ENCODE measurements at places on chromosomes 5 and 9.

- DNase-seq, result peak; percentile 4
Observed at GRCh38 chr5:16615741-16616535, 859 bp downstream of the RETREG1 start.

DNA sequence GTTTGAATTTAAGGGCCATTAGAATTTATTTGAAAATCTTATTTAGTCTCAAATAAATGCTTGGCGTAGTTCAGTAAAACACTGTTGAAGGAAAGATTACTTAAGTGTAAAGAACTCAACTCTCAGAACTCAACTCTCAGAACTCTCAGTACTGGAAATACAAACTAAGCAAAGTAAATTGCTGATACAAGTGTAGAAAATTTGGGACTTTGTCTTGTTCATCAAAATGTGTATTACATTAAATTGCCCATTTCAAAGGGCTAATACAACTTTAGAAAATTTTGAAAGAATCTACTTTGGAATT, 99.4 kb downstream of the CSNK1G3 start:
- no peak for DNase-seq

GRCh38 chr9:21728781-21729180, 73.7 kb upstream of the MTAP start:
- DNase-seq, result no peak

GRCh38 chr5:176716320-176716719, 69.0 kb downstream of the TSPAN17 start:
- no peak for DNase-seq

DNA sequence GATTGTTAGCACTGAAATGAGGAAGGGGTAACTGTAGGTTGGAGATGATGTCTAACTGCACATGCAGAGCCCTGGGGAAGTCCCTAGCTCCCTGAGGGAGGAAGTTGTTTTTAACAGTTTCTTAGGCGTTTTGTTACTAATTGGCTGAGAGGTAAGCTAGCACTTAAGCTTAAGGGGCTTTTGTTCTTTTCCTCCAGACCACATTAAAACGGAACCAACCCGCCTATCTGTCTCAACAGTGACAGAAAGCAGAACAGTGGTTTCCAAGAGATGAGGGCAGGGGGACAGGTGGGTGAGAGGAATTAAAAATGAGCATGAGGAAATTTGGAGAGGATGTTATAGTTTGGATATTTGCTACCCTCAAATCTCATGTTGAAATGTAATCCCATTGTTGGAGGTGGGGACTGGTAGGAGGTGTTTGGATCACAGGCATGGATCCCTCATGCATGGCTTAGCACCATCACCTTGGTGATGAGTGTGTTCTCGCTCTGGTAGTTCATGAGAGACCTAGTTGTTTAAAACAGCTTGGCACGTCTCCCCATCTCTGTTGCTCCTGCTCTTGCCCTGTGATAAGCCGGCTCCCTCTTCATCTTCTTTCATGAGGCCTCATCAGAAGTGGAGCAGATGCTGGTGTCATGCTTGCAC, 38.9 kb downstream of the LYRM7 start:
- peak; percentile 84 for DNase-seq

GRCh38 chr9:8284884-8285283, 485.3 kb upstream of the DMAC1 start:
- no peak for DNase-seq

- DNase-seq, result no peak
Observed at GRCh38 chr5:82938901-82939725, 138.1 kb downstream of the TMEM167A start.

- peak; percentile 9 for DNase-seq
Observed at GRCh38 chr9:101977614-101978210, 239.3 kb upstream of the GRIN3A start.

DNA sequence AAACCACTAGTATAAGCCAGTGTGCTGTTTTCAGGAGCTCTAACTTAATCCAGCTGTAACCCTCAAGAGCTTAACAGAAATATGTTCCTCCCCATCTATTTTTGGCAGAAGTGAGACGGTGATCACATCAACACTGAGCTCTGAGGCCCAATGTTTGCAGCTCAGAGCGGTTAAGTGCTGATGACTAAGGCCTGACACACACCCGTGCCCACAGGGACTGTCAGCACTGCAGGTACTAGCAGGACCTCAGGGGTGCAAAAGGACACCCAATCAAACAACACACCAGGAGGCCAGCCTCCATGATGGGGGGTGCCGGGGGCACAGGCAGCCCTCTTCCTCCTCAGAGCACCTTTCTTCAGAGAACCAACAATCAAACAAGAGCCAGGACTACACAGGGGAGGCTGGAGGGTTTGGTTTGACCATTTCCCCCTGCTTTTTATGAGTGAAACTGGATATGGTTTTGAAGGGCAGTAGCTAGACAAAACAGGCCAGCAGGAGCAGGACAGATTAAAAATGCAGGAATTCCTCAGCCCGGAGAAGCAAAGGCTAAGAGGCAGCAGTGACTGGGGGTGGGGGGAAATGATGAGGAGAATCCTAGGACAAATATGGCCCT, 61.3 kb downstream of the RAPGEF1 start:
- peak; percentile 82 for DNase-seq

GRCh38 chr9:137545123-137545522, 5.1 kb downstream of the PNPLA7 start:
- no peak for DNase-seq

- DNase-seq, result no peak
Observed at GRCh38 chr9:3323714-3324113, 202.1 kb downstream of the RFX3 start.

DNA sequence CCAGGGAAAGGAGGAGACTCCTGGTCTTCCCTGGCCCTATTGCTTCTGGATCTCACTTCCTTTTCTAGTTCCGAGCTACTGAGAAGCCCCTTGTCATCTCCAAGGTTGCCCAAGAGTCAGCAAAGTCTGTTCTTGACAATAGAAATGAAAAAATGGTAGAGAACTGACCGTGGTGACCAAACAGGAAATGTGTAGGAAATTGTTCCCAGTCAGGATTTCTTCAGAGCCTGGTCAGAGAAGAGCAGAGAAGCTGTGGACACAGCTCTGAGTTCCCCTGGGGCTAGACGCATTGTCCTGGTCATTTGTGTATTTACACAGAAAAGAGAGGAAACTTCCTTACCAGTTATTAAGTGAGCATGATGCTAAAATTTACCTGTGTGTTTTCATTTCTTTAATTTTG, 35.6 kb downstream of the S1PR3 start:
- DNase-seq, result no peak

- no peak for DNase-seq
Observed at GRCh38 chr9:124562328-124562727, 55.1 kb upstream of the NR5A1 start.

- no peak for DNase-seq
Observed at GRCh38 chr9:99628285-99628684, 193.4 kb upstream of the NR4A3 start.

DNA sequence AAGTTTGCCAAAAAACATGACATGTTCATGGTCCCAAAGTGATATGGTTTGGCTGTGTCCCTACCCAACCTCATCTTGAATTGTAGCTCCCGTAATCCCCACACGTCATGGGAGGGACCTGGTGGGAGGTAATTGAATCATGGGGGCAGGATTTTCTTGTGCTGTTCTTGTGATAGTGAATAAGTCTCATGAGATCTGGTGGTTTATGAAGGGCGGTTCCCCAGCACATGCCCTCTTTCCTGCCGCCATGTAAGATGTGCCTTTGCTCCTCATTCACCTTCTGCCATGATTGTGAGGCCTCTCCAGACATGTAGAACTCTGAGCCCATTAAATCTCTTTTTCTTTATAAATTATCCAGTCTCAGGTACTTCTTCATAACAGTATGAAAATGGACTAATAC, 322.1 kb downstream of the MED10 start:
- no peak for DNase-seq

DNA sequence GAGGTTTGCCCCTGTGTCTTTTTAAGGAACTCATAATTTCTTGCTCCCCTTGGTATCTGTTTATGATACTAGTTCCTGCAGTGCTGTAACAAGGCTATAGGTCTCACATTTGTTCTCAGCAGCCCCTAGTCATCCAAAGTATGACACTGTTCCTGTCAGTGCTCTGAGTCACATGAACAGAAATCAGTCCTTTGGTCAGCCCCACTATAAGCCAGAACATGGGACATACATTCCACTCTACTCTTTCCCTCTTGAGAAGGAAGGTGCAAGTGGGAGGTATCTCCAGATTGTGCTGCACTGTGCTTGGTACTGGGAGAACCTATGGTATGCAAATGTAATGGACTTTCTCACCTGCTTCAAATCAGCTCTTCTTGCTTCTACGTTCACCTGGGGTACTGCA, 87.0 kb downstream of the IARS1 start:
- DNase-seq, result no peak

GRCh38 chr5:134874831-134875655, 872 bp downstream of the TXNDC15 start:
- DNase-seq, result peak; percentile 36

DNA sequence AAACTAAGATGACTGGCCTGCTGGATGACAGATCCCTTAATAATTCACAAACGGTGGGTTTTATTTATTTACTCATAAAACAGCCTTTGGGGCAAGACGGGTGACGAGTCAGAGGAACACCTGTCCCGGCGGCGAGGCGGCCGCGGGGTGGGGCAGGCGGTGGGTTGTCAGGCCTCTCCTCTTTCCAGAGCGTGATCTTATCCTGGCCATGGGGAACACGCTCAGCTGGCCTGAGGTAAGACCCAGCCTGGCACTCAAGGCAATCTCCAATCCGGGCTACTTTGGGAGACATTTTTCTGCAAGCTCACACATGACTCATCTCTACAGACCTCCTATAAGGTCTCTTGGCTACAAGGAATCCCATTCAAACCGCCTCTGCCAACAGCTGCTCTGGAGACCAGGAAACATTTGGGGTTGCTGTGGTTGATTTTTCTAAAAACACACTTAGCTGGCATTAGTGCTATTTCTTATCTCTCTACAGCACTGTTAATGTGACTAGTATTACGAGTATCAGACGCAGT, 6.3 kb downstream of the RAPGEF1 start:
- peak; percentile 61 for DNase-seq

GRCh38 chr5:176406436-176407052, 9.8 kb downstream of the CLTB start:
- no peak for DNase-seq

DNA sequence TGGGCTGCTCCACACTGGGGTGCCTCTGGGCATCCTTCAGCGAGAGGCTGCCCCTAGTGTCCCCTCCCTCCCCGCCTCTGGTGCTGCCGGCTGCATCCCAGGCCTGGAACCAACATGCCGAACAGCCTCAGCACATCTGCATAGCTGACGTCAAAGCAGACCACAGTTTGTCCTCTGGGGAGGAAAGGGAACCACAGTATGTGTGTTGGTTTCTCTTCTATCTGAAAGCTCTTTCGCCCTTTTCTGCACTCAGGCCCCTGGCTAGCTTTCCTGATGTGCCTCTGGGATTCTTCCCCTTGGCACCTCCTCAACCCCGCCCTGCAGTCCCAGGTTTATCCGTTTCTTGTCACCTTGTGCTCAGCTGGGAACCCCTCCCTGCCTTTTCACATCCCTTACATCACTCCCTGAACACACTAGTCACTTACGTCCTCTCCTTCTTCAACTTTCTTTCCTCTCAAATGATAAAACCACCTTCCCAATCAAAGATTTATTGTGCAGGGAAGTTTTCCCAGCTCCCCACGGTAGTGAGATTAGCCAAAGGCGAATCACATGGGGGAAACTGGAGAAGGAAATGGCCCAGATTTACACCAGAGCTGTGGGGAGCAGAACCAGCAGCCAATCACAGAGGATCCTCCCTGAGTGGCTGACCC, 35.5 kb upstream of the B4GALT1 start:
- peak; percentile 25 for DNase-seq

DNA sequence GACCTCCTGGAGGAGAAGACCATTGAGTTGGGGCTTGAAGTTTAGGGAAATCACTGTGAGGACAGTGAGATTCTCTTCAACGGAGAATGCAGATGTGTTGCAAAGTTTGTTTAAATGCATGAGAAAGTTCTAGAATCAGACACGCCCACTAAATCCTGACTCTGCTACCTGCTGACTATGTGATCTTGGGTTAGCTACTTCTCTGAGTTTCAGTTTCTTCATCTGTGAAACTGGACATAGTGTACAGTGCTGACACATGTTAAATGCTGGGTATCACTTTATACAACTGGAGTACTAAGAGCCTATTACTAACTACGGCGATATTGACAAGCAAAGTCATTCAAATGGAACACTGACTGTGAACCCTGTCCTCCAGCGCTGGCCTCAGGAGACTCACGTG, 255.5 kb downstream of the HSPA4 start:
- DNase-seq, result no peak

DNA sequence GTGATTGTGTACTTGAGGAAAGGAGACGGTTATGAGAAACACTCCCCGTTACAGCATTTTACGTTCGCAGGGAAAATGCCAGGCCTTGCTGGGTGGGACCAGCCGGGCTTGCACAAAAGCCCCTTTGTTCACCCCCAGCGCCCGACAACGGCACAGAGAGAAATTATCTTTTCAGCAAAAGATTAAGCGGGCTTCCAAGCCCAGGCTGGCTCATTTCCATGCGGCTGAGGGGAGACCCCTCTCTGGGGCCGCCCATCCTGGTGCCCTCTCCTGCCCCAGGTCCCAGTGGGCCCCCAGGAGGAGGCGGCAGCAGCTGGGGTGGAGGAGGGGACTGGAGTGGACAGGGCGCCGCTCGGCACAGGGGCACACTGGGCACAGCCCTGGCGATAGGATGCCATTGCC, 50.8 kb upstream of the NOTCH1 start:
- DNase-seq, result no peak

- DNase-seq, result no peak
Observed at GRCh38 chr5:169668732-169669131, 31.7 kb downstream of the DOCK2 start.

GRCh38 chr5:56705217-56705616, 110.1 kb upstream of the MAP3K1 start:
- DNase-seq, result no peak

GRCh38 chr5:10912435-10912834, 151.4 kb upstream of the DAP start:
- no peak for DNase-seq

- DNase-seq, result no peak
Observed at GRCh38 chr9:86734771-86735170, 212.5 kb downstream of the GAS1 start.

DNA sequence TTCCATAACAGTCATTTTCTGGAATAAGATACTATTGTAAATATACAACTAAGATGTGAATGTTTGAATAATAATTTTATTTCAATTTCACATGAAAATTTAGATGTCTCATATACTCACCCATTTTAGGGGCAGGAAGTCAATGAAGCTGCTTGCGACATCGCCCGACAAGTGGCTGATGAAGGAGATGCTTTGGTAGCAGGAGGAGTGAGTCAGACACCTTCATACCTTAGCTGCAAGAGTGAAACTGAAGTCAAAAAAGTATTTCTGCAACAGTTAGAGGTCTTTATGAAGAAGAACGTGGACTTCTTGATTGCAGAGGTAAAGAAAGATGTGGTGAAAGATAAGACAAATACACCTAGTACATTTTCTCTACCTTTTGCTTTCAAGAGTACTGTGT, 8.6 kb downstream of the BHMT start:
- no peak for DNase-seq

DNA sequence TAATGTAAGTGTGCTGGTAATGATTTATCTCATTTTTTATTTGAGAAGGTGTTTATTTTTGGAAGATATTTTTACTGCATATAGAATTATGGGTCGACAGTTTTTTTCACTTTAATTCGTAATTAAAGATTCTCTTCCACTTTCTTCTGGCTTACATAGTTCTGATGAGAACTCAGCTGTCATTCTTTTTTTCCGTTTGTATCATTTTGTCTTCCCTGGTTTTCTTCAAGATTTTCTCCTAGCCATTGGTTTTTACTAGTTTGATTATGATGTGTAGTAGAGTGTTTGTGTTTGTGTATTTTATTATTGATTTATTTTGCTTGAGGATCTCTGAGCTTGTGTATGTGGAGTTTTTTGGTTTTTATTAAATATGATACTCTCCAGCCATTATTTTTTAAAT, 21.7 kb downstream of the SLF1 start:
- DNase-seq, result no peak

- DNase-seq, result no peak
Observed at GRCh38 chr5:111143910-111144309, 51.8 kb downstream of the WDR36 start.

All from CD4-positive, alpha-beta T cell treated with Interleukin-21 for 1 hour (primary cell).